Activated T-cell treated with anti-CD3 and anti-CD28 coated beads for 24 hours (primary cell): ENCODE measurements at places on chromosomes 7 and 10.

DNA sequence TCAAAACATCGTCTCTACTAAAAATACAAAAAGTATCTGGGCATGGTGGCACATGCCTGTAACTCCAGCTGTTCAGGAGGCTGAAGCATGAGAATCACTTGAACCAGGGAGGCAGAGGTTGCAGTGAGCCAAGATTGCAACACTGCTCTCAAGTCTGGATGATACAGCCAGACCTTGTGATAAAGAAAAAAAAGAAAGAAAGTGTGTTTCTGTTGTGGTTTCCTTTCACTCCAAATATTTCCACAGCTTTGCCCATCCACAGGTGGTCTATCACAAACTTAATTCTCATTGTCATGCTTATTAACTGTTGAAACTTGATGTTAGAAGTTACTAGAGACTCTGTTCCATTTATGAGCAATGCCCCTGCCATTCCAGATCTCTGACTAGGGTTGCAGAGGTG, 316.0 kb upstream of the SEMA3C start:
- no peak for DNase-seq

DNA sequence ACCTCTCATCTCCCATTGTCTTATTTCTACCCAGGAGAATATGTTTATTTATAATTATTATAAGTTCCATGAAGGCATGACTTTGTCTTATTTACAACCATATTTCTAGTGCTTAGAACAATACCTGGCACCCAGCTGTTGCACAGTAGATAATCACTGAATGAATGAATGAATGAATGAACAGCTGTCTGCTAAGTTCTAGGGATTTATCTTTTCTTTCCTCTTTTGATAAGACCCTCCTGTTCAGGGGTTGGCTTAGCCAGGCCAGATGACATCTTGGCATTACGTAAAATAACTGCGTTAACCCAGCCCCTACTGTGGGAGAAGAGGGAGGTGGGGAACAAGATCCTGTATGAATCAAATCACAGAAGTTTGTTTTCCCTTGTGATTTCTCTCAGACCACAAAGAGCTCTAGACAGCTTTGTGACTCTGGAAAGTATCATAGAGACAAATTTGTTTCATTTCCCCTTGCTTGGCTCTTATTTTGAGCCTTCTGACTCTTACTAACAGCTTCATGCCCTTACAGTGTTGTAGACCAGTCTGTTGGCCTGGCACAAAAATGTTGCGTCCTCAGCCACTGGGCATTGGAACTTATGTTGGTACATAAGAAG, 8.4 kb downstream of the ZNF862 start:
- no peak for DNase-seq

DNA sequence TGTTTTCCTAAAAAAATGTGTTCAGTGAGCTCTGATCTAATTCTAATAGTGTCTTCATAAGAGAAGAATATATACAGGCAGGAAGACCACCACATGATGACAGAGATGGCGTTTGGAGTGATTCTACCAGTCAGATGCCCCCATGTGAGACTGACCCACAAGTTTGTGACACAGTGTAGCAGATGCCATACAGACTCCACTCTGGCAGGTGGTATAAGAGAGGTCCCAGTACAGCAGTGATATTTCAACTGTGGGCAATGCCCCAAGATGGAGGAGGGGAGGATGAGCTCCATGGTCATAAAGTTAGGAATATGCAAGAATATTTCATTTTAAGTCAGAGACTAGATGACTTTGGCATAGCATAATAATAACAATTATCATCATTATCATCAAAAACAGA, 1022.6 kb downstream of the KCNMA1 start:
- no peak for DNase-seq

GRCh38 chr7:138235207-138235606, 158.9 kb downstream of the AKR1D1 start:
- DNase-seq: no peak

DNA sequence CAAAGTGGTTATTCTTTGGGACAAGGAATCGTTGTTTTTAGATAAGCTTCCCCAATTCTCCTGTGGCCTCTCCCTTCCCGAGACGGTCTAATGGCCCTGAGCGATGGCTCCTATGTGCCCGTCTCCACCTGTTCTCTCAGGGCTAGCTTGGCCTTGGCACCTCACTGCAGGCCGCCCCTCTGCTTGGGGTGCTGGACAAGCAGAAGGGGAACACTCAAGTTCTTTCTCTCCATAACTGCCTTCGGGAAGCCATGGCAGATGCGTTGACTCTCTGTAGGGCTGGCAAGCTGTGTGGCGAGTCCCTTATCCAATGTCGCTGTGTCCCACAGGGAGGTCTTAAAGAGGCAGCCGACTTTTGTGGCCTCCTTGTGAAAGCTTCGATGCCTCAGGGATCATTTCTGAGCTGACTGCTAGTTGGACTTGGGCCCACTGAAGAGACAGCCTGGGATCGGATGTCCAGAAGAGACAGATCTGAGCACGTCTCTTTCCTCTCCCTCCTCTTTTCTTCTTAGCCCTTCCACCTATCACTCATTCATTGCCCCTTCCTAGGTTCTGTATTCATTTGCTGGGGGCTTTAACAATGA, 70.8 kb downstream of the GRK5 start:
- DNase-seq: no peak

GRCh38 chr7:48004638-48005037, 24.3 kb downstream of the SUN3 start:
- DNase-seq: no peak

- DNase-seq: no peak
Measured at GRCh38 chr7:152137476-152138025, 112.1 kb downstream of the GALNT11 start.

GRCh38 chr7:52897713-52898112, 137.7 kb upstream of the POM121L12 start:
- DNase-seq: no peak

DNA sequence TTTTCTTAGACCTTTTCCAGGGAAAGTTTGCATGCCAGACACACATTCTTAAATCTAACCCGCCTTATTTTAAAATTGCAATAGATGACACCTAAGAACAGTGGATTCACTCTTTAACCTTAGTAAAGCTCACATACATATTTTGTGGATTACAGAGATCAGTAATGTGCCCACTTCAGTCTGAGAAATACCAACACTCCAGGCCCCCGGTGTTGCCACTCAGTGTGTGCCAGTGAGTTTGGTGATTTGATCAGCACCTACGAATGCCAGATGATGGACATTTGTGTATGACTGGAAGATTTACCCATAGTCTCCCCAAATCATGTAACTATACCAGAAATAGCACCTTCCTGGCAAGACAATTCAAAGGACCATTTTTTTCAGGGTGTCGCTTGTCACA, 2.6 kb downstream of the LRRN3 start:
- no peak for DNase-seq

- DNase-seq: no peak
Measured at GRCh38 chr7:107931740-107932515, 40.9 kb downstream of the DLD start.

- DNase-seq: no peak
Measured at GRCh38 chr10:49613882-49614241, at the start of gene CHAT. Gene CHAT, plus strand, starts transcription at chr10:49614037. Its CDS starts 153 bp downstream, at chr10:49614190.

DNA sequence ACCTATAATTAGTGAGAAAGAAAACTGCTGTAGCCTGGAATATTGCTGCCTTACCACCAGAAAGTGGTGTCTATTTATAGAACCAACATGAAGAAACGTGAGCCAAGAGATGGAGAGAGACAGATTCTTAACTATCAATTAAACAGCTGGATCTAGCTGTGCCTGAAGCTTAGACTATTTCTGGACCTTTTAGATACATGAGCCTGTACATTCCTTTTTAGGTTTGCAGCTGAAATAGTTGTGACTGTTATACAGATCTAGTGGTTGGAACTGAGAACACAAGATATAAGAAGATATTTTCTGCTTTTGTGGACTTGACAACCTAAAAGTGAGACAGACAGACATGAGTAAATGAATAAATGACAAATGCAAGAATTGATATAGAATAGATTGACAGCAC, 73.4 kb downstream of the CDK14 start:
- no peak for DNase-seq

DNA sequence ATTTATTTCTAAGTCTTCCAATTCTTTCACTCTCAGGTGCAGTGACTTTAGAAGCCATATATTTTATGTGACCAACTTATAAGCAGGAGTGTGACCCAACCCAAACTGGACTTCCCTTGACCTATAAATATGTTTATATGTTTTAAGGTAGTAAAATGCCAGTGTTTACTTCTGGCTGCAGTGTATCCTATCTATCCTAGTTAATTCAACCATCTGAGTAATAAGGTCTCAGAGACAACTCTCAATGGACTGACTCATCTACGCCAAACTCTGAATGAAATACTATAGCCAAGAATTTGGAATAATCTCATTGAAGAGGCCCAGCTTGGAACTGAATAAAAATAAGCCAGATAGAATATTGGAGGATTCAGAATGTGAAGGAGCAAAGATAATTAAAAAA, 544.5 kb upstream of the SORCS1 start:
- DNase-seq: no peak

DNA sequence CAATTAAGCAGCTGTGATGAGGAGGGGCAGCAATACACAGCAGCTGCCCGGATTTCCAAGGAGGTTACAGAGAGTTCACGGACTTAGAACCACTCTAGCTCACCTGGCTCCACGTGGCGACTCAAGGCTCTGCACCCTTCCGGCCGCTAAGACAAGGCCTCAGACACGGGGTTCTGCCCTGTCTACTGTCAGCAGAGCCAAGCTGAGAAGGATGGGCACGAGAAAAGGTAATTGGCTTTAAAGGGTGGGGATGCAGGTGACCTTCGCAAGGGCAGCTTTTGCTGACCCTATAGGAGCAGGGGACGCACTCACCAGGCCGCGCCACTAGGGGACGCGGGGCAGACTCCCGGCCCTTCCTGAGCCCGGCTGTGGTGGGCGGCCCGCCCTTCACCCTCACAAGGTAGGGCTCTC, 152.4 kb downstream of the KIF20B start:
- DNase-seq: no peak

GRCh38 chr10:69093933-69094332, 6.0 kb downstream of the SRGN start:
- DNase-seq: no peak

GRCh38 chr7:96998744-96999143, 6.6 kb upstream of the DLX6 start:
- no peak for DNase-seq

- no peak for DNase-seq
Measured at GRCh38 chr10:73922007-73922863, 11.3 kb downstream of the PLAU start.

DNA sequence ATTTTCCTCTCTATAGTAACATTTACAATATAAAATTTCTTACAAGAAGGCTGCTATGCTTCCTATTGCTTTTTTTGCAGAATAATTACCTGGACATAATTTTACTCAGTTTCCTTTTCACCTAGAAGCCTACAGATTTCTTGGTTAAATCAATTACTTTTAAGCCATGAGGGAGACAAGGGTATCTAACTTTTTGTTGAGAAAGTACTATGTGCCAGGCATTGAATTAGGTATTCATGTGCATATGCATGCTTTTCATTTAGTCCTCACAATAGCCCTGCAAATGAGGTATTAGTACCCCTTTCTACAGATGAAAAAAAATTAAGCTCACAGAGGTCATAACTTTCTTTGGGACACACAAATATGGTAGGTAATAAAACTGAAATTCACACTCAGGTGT, 16.4 kb downstream of the PCGF6 start:
- DNase-seq: no peak

GRCh38 chr7:91306266-91306665, 42.0 kb downstream of the FZD1 start:
- DNase-seq: no peak

GRCh38 chr7:49840751-49841405, 67.4 kb downstream of the VWC2 start:
- DNase-seq: no peak

GRCh38 chr7:65840446-65840845, 32.4 kb upstream of the VKORC1L1 start:
- DNase-seq: no peak

- no peak for DNase-seq
Measured at GRCh38 chr7:43771573-43771972, 13.1 kb downstream of the BLVRA start.
